ENCODE measurements at places on chromosomes 2 and 18.

GRCh38 chr2:8604262-8604661 is 77.6 kb upstream of the ID2 start:
- DNase-seq: no peak

GRCh38 chr2:240450532-240451107 is 15.2 kb downstream of the GPC1 start:
- DNase-seq: no peak

DNA sequence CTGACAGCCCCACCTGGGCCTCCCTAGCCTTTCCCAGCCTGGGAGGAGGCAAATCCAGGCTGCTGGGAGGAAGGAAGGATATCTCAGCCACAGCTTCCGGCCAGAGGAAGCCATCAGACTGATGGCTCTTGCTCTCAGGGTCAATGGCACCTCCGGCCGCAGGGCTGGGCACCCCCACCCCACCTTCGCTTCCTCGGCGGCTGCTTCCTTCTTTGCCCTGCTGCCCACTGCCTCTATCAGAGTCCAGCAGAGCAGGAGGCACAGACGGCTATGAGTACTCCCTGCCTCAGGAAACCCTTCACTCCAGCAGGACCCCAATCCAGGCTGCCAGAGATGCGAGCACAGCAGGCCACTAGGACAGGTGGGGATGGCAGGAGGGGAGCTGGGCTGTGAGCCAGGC is 3.3 kb downstream of the SEMA4C start:
- DNase-seq: no peak

DNA sequence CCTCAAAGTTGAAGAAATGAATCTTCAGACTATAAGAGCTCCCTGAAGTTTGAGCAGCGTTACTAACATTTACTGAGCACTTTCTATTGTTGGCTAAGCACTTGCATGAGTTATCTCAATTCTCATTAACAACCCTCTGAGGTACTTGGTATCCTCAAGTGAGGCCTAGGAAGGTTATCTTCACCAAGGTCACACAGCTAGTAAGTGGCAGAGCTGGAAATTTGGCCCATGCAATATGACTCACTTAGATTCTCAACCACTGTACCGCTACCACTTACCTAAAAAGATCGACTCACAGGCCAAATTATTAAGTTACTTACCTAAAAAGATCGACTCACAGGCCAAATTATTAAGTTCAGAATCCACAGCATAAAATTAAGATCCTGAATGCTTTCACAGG is 8.7 kb upstream of the METAP1D start:
- no peak for DNase-seq

DNA sequence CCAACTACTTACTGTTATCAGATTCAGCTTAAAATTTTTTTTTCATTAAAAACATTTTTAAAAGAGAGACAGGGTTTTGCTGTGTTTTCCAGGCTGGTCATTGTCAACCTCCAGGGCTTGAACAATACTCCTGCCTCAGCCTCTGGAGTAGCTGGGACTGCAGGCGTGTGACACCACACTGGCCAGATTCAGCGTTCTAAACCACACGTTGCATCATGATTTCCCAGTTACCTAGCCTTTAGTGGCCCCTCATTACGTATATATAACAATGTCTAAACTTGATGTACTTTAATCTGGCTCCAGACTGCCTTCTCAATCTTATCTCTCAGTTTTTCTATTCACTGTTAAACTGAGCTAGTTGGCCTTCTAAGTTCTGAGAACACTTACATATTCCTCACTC is 89.6 kb downstream of the COMMD1 start:
- no peak for DNase-seq

DNA sequence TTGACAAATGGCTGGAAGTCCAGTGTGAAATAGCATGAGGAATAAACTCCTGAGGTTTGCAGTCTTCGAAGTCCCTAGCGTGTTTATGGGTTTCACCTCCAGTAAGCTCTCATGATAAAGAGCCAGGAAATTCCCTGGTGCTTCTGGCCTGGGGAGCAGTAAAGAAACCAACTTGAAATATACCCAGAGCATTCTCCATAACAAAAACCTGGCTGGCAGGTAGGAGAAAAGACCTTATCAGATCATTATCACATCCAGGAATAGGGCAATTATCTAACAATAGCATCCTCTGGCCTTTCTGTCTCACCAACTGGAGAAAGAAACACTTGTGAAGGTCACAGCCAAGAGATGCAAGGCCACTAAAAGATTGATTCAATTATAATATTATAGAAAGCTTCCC is 513.6 kb upstream of the LRRTM4 start:
- no peak for DNase-seq
